ENCODE measurements at places on chromosomes 1 and 21. TPM values are rescaled to one million over a fixed set of nuclear protein-coding genes. Genes with fewer than 3 reads are reported as not detected.

GRCh38 chr1:101242324-101243050 is 5.7 kb downstream of the S1PR1 start:
- no peak for DNase-seq

GRCh38 chr1:29753244-29753643 is 516.9 kb downstream of the PTPRU start:
- no peak for DNase-seq

DNA sequence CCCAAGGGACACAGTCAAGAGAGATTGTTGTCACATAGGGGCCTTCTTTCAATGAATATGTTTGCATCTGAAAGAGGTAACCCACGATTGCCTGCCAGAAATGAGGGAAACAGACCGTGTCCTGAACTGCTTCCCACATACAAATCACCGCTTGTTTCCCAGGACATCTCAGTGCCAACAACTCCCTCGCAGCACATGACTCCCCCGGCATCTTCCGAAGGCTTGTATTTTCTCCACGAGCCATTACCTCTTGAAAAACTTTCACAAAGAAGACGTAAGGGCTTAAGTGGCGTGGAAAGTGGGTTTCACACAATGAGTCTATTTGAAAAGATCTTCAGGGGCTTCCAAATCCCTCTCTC is 31.6 kb upstream of the PDE9A start:
- no peak for DNase-seq

DNA sequence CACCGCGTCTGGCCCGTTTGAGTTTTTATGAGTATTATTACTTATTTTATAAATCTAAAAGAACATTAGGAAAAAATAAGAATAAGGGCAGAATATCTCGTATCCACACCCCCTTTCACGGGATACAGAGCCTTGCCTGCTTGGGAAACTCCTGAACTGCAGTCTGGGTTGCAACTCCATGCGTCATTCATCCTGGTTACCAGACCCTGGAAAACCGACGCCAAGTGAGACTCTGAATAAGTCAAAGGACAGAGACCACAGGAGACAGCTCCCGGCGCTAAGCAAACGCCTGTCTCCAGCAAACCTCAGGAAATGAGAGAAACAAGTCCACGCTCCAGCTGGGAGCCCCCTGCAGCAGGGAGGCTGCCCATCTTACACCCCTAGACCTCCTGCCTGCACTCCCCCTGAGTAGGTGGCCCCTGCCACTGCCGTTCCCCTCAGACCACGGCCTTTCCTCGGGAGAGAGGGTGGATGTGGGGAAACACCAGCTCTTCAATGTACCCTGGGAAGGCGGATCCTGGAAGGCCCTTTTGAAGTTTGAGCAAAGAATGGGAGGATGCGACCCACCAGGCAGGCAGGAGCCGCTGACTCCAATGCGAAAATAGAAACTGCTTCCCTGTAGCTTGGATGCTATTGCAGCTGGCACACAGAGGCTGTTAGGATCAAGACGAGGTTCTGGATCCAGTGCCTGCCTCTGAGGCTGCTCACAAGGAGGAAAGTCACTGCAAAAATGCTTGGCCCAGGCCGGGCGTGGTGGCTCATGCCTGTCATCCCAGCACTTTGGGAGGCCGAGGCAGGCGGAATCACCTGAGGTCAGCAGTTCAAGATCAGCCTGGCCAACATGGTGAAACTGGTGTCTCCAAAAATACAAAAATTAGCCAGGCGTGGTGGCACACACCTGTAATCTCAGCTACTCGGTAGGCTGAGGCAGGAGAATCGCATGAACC is 37.7 kb upstream of the GPR157 start:
- DNase-seq: peak; percentile 43

GRCh38 chr1:171245458-171246064 is 2.7 kb upstream of the FMO1 start:
- no peak for DNase-seq

GRCh38 chr1:77732090-77732489 is 27.6 kb downstream of the USP33 start:
- DNase-seq: no peak

GPR37L1 gene
- not detected for total RNA-seq

FHL3 gene
- total RNA-seq: 25.6 TPM

ANKRD65 gene
- 1.2 TPM for total RNA-seq

DPT gene
- 2.4 TPM for total RNA-seq

FAM167B gene
- total RNA-seq: 4.4 TPM

SLC35F3 gene
- total RNA-seq: not detected

Data from osteoblast (primary cell).